ENCODE measurements at places on chromosomes 1 and 21.

DNA sequence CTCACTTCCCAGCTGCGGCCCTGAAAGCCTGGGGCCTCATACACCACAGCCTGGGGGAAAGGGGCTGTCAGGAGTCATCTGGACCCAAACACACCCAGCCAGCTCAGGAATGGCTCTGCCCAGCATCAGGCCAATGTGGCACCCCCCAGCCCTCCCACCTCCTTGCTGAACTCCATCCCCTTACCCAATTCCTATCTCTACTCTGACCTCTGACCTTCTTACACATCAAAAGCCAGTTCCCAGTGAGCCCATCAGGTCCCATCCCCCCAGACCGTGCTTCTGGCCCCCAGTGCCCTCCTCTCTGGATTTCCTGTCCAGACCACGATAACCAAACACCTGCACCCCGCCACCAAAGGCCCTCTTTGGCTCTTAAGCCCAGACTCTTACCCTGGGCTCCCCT is 16.3 kb downstream of the CRYBG2 start:
- no peak for DNase-seq

DNA sequence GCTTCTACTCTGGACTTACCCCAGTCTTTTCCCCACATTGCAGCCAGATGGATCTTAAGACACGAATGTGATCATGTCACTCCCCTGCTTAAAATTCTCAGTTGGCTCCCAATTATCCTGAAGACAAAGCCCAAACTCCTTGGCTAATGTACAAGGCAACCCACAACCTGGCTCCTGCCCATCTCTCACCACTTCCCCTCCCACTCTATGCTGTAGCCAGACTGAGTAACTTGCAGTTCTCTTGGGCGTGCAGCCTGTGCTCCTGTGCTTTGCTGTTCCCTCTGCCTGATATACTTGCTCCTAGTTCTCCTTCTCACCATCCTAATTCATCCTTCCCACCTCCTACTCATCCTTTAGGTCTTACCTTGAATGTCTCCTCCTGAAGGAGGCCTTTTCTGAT is 56.2 kb downstream of the LGR6 start:
- DNase-seq, result no peak

- DNase-seq, result peak; percentile 40
These were observed 103.0 kb downstream of the SSBP3 start for GRCh38 chr1:54302951-54303843.

DNA sequence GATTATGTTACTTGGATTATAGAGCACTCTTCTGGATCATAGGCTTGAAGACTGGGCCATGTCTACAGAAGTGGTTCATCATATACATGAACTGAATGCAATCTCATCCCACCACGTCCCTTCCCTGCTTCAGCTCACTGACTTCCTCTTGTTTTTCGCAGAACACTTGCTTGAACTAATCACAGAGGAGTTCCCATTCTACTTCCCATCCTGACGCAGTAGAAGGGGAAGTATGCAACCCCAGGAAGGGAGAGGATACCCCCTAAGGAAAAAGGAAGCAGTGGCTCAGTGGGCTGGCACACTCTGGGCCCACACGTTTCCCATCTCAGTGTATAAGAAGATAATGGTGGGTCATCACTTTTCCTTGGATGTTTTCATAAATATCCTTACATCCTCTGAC is 36.2 kb downstream of the CASQ2 start:
- DNase-seq, result no peak

Data from NCI-H1105 treated with DMSO at 0.1 percent for 48 hours (cell line).